ENCODE measurements at places on chromosomes 6 and 20.

DNA sequence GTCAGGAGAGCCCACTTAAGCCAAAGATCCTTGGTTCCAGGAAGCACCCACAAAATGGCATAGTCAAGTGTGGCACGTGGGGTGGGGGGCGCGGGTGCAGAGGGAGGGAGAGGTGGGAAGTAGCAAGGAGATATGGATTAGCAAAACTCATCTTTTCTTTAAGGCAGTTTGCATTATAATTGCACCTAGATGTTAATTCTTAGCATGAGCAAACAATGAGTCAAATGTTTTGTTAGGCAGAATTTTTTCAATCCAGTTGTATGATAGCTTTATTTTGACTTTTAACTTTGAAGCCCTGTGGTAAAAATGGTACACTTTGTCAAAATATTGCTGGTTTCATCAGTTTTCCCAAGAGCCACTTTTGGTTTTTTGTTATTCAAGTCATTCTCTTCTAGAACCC, 15.0 kb downstream of the SCAND1 start:
- no peak for DNase-seq

GRCh38 chr6:142207265-142207877, 60.3 kb downstream of the VTA1 start:
- peak; percentile 65 for DNase-seq

- DNase-seq = no peak
These were observed 135.3 kb downstream of the SOBP start for GRCh38 chr6:107625264-107625663.

GRCh38 chr20:38208088-38208487, 43.0 kb upstream of the TGM2 start:
- no peak for DNase-seq

GRCh38 chr20:34220561-34220960, 20.7 kb upstream of the ASIP start:
- peak; percentile 73 for DNase-seq

Measured in fibroblast of mammary gland (primary cell).